Activated T-helper 1 cell treated with Interleukin-2 at 50 U/mL for 16 hours (primary cell): ENCODE measurements at places on chromosomes 11 and 22.

GRCh38 chr22:48797731-48798130, 1029.9 kb downstream of the BRD1 start:
- DNase-seq, result no peak

DNA sequence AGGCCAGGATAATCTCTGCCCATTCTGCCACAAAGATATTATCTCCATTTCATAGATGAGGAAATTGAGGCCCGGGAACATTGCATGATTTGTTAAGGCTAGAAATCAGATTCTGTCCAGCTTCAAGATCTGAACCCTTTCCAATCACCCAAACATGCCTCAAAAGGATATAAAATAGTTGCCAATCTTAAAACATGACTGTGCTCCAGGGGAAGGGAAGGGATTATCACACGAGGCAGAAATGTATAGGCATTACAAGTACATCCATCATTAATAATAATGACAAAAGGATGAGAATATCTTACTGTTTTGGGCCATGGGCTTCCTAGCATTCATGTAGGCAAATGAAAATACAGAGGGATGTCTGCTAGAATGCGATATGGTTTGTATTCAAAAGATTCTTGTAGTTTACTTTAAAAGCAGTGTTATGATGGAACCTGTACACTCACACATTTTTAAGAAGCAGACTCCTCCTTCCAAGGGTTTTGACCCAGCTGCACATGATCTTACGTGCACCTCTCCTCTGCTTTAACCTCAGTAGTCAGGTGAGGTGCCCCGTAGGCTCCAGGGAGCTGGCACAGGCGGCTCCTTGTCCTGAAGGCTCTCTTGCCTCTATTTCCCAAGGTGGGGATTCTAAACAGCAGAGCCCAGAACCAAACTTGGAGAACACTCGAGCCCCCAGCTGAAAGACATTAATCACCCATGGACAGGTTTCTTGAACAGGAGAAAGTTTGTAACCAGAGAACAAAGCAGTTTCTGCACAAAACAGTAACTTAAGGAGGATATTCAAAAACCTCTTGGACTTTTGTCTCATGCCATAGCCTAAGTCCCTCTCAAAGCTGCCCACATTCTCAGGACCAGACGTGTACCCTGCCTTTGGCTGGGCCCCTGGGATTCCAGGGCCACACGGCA, 36.0 kb downstream of the PARVA start:
- DNase-seq, result no peak

GRCh38 chr22:37744589-37744988, 47.7 kb downstream of the TRIOBP start:
- DNase-seq, result no peak

DNA sequence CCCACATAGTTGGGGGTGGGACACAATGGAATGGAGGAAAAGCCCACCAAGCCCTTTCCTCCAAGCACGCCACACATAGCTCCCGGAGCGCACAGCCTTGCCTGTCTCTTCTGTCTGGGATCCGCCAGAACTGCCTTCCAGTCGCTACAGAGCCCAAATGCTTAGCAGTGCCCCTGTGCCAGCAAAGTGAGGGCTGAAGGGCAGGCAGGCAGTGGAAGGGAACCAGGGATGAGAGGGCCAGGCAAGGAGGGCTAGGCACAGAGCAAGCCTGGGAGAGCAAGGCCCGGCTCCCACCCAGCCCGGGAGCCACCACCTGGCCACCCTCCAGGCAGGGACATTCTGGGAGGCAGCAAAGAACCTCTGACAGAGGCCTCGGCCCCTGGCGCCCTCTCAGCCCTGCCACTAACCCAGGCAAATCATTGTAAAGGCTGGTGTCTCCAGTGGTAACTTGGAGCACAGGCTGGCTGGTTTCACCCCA, 32.5 kb downstream of the PPP2R1B start:
- DNase-seq, result no peak

DNA sequence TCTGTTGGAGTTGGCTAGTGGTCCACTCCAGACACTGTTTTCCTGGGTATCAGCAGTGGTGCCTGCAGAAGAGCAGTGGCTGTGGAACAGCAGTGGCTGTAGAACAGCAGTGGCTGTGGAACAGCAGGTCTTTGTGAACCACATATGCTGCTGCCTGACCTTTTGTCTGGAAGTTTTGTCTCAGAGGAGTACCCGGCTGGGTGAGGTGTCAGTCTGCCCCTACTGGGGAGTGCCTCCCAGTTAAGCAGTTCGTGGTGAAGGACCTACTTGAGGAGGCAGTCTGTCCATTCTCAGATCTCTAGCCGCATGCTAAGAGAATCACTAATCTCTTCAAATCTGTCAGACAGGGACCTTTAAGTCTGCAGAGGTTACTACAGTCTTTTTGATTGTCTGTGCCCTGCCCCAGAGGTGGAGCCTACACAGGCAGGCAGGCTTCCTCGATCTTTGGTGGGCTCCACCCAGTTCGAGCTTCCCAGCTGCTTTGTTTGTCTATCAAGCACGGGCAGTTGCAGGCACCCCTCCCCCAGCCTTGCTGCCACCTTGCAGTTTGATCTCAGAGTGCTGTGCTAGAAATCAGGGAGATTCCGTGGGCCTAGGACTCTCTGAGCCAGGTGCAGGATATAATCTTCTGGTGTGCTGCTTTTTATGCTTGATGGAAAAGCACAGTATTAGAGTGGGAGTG, 89.1 kb upstream of the TRIM48 start:
- no peak for DNase-seq

DNA sequence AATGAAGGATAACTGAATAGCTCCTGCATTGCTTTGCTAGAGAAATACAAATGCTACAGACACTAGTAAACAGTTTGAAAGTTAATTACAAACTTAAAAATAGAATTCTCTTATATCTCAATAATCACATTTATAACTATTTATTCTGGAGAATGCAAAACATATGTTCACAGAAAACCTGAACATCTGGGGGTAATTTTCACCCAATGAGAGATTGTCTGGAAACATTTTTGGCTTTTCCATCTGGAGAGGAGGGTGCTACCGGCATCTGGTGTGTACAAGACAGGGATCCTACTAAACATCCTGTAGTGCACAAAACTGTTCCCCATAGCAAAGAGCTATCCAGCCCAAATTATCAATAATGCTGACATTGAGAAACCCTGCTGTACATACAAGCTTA, 378.4 kb upstream of the CHORDC1 start:
- DNase-seq, result no peak
